ENCODE measurements at places on chromosomes 6 and 20.

DNA sequence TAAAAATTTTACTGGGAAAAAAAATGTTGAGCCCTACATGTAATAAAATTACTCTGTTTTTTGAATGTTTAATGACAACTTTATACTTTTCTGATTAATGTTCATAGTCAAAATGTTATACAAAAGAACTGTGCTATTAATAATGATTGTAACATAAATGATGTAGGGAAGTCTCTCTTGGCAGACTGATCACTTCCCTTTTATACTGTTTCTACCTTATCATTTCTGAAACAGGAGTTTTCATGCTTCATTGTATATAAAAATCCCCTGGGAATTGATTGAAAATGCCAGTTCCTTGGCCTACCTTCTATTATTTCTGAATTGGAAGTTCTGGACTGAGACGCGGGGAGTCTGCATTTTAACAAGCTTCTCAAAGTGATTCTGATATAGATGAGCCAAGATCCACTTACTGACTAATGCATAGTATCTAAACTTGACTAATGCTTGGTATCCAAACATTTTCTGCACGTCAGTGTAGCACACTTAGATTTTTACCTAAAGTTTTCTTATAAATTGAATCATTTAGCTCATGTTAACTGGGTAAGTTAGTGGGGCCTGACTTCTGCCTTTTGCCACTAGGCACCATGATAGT is 7.2 kb upstream of the HDAC2 start:
- no peak for DNase-seq

DNA sequence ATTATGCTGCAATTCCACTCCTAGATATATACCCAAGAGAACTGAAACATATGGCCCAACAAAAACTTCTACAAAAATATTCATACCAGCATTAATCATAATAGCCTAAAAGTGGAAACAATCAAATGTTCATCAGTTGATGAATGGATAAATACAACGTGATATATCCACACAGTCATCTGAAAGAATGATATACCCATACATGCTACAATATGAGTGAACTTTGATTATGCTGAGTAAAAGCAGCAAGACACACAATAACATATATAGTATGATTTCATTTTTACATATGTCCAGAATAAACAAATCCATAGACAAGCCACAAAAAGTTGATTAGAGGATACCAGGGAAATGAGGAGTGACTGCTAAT is 30.7 kb downstream of the CDK19 start:
- DNase-seq, result no peak

GRCh38 chr6:169990095-169991030 is 238.9 kb downstream of the ERMARD start:
- DNase-seq, result peak; percentile 47

GRCh38 chr6:51842061-51842803 is 245.2 kb downstream of the PKHD1 start:
- DNase-seq, result no peak

- no peak for DNase-seq
Observed at GRCh38 chr20:46557231-46557956, 6.9 kb upstream of the OCSTAMP start.

DNA sequence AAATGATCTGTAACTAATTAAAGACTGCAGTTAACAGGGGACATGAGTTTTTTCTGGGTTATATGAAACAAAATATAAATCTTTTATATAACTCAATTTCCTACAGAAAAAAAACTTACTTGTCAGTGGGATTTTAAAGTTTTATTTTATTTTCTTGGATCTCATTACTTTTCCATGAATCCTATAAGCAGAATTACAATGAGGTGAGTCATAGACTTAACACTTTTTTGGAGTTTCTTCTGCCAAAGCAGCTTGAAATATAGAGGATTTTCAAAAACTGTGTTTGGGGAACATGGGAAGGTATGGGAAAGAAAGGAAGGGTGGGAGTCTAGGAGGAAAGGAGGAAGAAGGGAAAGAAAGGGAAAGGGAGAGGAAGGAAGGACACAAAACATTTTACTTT is 130.7 kb downstream of the AIG1 start:
- no peak for DNase-seq

GRCh38 chr6:109961611-109962041 is 16.5 kb upstream of the GPR6 start:
- no peak for DNase-seq

GRCh38 chr6:71310261-71310660 is 21.6 kb downstream of the OGFRL1 start:
- no peak for DNase-seq

GRCh38 chr6:21522797-21523456 is 70.6 kb upstream of the SOX4 start:
- DNase-seq, result no peak

DNA sequence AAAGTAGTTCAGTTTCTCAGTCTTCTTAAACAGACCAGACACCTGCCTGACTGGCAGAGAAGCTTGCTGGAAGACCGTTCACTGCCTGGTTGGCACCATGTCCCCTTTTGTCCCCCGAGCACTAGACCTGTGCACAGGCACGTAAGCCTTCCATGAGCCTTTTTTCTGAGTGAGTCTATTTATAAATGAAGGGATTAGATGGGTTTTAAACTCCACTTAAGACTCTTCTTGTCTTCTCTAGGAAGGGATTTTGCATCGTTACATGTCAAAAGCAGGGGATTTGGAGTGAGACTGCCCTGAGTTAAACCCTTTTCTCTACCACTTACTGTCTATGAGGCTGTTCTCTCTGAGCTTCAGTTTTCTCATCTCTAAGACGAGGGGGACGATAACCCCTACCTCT is 37.6 kb downstream of the STK35 start:
- DNase-seq, result no peak

GRCh38 chr20:39880890-39881289 is 808.1 kb downstream of the MAFB start:
- DNase-seq, result no peak

- no peak for DNase-seq
Observed at GRCh38 chr6:81623106-81623759, 129.2 kb downstream of the TENT5A start.

DNA sequence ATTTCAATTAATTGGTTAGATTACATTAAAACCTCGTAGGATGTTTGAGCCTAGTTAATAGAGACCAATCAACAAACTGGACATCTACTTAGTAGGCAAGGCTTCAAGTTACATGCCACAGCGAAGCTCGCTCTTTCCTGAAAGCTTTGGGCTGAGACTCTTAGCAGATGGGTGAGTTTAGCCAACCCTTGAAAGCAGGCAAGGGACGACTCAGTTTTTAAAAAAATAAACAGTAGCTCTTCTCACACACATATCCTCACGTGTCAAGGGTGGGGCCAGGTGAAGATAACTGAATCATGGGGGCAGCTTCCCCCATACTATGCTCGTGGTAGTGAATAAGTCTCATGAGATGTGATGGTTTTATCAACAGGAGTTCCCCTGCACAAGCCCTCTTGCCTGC is 775 bp downstream of the MTFR2 start:
- no peak for DNase-seq

DNA sequence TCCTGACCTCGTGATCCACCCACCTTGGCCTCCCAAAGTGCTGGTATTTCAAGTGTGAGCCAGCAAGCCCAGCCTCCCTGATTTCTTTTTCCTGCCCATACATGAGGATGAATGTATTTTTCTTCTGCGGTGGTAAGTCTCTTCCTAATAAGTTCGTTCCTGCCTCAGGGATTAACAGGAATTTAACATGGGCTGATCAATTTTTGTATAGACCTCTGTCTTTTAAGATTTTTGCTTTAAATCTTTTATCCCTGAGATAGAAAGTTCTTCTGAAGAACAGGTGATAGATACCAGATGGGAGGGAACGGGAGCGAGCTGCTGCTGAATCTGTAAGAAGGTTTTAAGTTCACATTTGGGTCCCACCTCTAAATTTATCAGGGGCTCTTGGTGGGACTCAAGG is 7.0 kb upstream of the ZNFX1 start:
- no peak for DNase-seq

- no peak for DNase-seq
Observed at GRCh38 chr6:24859608-24860200, 61.0 kb upstream of the ARMH2 start.

- no peak for DNase-seq
Observed at GRCh38 chr6:133286765-133287164, 45.6 kb downstream of the EYA4 start.

- DNase-seq, result no peak
Observed at GRCh38 chr20:41171736-41172295, 34.5 kb downstream of the PLCG1 start.

GRCh38 chr20:56454754-56455153 is 13.7 kb upstream of the RTF2 start:
- peak; percentile 72 for DNase-seq

- DNase-seq, result no peak
Observed at GRCh38 chr6:57265755-57266221, 43.7 kb upstream of the RAB23 start.

DNA sequence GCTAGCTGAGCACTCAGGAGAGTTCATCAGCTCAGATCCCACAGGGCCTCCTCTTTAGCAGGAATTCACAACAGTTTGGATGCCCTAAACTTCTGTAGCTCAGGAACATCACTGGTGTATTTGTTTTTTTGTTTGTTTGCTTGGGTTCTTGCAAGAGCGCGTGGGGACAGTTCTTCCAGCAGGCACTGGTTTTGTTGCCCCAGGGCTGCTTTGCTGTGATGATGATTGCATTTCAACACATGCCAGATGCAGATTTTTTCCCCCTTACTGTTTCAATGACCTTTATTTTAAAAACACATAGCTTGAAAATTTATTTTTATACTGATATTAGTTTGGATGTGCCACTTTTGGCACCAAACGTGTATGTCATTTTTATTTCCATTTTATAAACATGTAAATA is 77.1 kb downstream of the DHX35 start:
- DNase-seq, result no peak

- no peak for DNase-seq
Observed at GRCh38 chr20:50455656-50456451, 54.3 kb upstream of the PTPN1 start.

DNA sequence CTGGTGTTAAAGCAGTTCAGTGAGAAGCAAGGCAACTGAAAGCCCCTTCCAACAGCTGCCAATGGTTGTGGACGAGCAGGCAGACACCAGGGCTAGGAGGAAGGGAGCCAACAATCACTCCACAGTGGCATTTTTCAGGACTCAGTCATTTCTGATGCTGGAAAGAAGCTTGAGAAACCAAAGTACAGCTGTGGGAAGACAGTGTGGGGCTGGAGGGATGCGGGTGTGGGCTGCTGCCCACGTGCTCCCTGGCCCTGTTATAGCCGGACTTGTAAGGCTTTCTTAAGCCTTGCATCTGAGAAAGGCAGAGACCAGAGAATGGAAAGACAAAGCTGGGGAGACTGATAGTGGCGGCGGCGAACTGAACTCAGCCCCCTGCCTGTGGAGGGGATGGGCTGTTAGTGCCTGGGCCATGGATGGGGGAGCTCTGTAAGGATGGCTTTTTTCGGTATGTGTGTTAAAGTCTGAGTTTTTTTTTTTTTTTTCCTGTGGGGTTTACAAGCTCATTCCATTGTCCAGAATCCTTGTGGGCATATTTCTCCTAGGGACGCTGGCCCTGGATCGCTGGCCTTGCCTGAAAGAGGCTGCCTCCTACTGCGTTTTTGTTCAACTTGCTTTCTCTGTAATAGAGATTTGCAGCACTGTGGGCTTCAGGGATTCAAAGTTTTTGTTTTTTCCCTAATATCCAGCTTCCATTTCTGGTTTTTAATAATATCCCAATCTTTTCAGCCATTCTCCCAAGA is 91.7 kb downstream of the GJA10 start:
- no peak for DNase-seq

DNA sequence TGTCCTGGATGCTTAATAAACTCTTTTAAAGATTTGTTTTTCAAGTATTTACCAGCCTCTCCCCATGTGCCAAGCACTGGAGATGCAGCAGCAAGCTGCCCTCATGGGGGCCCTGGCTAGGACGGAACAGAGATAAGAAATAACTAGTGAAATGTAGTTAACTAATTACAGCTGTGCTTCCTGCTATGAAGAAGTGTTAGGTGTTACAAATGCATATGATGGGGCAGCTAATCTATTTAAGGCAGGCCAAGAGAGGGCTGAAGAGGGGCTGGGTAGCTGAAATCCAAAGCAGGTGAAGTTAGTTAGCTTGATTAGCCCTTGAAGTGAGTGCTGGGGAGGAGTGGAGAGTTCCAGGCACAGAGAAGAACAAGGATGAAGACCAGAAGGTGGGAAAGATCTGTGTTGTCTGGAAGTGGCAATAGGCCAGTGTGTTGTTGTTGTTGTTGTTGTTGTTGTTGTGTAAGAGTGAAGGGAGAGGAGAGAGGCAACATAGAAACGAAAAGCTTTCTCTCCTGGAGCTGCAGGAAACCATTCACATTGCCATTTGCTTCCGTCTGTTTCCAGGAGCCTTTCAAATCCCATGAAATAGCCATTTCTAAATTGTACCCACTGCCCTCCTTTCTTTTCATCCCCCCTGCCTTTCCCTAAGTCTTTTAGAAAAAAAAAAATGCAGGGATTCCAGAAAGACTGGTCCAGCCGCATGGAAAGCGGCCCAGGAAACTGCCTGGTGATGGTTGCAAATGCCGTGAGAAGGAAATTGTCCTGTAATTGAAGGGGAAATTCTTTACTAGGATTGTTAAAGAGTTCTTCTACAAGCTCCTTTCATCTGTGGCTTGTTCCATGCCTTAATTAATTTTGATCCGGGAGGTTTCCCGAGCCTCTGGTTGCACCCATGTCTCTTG is 119.6 kb downstream of the TFAP2C start:
- DNase-seq, result no peak

DNA sequence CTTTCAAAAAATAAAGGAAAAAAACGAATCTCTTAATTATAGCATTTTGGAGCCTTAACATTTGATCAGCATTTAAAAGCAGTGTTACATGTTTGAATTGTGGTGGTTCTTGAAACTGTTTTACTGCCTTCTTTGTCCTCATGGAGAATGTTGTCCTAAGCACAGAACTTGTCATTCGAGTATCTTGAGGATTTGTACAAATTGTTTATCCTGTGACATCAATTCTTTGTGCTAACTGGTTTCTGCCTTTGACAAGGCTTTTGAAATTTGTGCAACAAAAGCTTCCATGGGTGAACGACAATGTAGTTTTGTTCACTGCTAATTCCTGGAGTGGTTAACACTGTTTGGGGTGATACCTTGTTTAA is 130.8 kb downstream of the SCAF8 start:
- no peak for DNase-seq

DNA sequence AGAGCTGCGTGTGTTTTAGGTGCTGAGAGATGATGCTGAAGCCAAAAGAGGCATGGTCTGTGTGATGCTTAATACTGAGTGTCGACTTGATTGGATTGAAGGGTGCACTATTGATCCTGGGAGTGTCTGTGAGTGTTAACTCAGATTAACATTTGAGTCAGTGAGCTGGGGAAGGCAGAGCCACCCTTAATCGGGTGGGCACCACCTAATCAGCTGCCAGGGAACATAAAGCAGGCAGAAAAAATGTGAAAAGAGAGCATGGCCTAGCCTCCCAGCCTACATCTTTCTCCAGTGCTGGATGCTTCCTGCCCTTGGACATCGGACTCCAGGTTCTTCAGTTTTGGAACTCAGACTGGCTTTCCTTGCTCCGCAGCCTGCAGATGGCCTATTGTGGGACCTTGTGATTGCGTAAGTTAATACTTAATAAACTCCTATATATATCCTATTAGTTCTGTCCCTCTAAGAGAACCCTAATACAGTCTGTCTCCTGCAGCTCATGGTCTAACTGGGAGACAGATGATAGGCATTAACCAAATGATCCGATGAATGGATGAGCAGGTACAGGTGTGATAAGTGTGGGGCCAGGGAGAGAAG is 91.6 kb downstream of the TFAP2C start:
- no peak for DNase-seq

All from GM10248 (cell line).